ENCODE measurements at places on chromosomes 13 and 19. TPM values are rescaled to one million over a fixed set of nuclear protein-coding genes. Genes with fewer than 3 reads are reported as not detected.

Gene SLC17A7
- under 0.01 TPM for total RNA-seq

Gene WDR88
- total RNA-seq, result not detected

Gene CYP4F22
- not detected for total RNA-seq

Gene C19orf18
- 0.25 TPM for total RNA-seq

Gene CCDC124
- 50.9 TPM for total RNA-seq

Gene PCDH9
- total RNA-seq, result 56.1 TPM

Gene PSG1
- not detected for total RNA-seq

Gene RNF17
- not detected for total RNA-seq

Gene RFPL4A
- total RNA-seq, result not detected

Measured in aortic smooth muscle cell (primary cell).